Activated CD4-positive, CD25-positive, alpha-beta regulatory T cell treated with anti-CD3 and anti-CD28 coated beads, Interleukin-2, amount 50 U/mL, for 16 hours (primary cell): ENCODE measurements at places on chromosomes 5 and 9.

DNA sequence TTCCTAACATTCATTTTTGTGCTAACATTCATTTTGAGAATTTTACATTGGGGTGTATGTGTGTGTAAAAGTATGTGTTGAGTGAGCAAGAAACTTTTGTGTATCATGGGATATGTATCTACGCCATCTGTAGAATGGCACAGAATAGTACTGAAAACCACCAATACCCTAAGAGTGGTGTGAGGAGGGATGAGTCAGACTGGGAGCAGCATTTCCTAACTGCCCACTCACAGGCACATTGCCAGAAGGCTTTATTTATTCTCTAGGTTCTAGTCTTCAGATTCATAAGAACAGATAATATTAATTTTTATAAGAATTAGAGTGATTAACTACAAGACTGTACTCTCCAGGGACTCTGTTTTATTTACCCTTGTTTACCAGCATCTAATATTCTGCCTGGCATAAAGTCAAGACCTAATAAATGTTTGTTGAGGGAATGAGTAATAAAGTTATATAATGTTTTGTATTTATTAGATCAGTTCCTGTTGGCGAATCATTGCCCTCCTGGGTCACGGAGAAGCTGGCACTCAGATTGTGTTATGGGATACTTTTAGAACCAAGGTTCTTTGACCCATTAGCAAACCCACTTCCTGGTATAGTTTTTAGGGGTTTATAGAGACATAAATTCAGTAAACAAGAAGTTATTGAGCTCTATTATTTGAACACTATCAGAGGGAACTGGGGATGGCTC is 159.1 kb upstream of the PPP2R2B start:
- no peak for DNase-seq

DNA sequence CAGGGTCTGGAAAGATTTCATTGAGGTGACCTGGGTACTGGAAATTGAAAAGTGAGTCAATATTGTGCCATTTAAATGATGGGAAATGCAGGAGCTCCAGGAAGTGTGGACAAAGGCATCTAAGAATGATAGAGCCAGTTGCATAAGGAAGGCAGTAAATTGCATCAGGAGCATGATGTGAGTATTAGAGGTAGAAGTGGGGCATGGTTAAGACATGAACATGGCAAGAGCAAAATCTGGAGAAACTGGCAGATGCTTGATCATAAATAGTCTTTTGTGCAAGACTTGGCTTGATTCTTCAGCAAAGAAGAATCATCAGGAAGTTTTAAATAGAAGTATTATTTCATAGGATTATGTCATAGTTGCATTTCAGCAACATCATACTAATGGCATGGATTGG is 157.4 kb upstream of the PUM3 start:
- DNase-seq = no peak

- DNase-seq = no peak
These were observed 2188.5 kb upstream of the WWC1 start for GRCh38 chr5:166102947-166103346.

DNA sequence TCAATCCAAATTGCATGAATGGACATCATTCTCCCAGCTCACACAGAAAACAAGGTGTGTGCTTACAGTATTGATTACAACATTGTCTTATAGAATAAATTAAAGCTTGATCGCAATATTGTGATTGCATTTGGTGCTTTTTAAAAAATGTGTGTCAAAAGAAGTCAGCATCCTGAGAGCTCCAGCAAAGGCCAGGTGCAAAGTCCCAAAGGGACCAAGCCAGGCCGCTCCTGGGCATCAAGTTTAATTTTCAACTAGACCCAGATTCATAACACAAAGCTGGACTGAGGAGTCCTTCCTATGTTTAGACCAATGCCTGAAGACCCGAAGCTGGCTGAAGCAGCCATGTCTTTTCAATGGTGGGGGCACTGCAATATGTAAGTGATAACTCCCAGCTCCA is 295.6 kb downstream of the IRX2 start:
- DNase-seq = no peak

- no peak for DNase-seq
These were observed 214.6 kb downstream of the PDZD2 start for GRCh38 chr5:31853398-31854135.

DNA sequence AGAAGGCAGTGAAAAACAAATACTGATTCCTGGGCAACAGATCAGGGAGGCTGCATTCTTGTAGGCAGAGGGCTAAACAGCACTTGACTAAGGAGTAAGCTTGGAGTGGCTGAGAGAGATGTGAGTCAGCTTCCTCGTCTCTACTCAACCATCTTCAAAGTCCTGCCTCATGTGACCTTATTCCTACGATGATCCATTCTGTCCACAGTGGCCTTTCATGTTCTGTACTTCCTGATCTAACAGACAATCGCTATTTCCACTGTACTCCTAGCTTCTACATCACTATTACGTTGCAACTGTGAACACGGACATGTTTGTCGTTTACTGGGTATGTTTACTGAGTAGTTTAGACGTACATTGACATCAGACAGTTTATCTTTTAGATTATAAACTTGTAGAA is 365.4 kb downstream of the ARL15 start:
- DNase-seq = no peak

GRCh38 chr9:38067859-38068681 is 957 bp downstream of the SHB start:
- DNase-seq = no peak

DNA sequence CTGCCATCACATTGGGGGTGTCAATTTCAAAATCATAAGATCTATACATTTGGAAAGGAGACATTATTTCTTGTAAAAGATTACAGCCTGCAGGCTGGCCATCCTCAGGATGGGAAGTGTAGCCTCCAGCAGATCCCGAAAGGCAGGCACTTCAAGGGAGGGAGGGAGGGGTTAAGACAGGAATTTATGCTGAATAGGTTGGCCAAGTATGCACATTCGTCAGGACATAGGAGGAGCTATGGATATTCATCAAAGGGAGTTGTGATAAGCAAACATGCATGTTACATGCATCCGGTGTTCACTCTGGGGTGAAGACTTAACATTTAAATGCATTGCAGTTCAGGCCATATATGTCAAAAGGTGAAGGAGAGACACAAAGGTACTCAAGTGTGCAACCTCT is 119.4 kb downstream of the CEP120 start:
- no peak for DNase-seq

GRCh38 chr5:33701951-33702350 is 189.8 kb downstream of the ADAMTS12 start:
- DNase-seq = no peak

DNA sequence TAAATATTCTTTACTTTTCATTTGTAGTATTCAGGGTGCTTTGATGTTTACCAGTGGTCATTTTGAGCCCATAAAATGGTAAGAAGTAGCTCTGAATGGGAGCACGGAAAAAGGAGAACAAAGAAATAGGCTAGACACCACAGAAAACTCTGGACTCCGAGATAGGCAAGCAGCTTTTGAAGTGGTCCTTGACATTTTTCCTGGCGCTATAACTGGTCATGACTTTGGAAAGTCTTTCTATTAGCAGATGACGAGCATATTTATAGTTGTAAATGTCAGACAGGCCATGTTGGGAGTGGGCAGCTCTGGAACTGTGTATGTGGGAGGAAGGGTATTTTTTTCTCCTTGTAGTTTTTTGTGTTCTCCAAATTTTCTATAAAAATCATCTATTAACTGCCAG is 126.1 kb upstream of the POC5 start:
- DNase-seq = no peak

- no peak for DNase-seq
These were observed 251.2 kb downstream of the PLK2 start for GRCh38 chr5:58208674-58209073.

DNA sequence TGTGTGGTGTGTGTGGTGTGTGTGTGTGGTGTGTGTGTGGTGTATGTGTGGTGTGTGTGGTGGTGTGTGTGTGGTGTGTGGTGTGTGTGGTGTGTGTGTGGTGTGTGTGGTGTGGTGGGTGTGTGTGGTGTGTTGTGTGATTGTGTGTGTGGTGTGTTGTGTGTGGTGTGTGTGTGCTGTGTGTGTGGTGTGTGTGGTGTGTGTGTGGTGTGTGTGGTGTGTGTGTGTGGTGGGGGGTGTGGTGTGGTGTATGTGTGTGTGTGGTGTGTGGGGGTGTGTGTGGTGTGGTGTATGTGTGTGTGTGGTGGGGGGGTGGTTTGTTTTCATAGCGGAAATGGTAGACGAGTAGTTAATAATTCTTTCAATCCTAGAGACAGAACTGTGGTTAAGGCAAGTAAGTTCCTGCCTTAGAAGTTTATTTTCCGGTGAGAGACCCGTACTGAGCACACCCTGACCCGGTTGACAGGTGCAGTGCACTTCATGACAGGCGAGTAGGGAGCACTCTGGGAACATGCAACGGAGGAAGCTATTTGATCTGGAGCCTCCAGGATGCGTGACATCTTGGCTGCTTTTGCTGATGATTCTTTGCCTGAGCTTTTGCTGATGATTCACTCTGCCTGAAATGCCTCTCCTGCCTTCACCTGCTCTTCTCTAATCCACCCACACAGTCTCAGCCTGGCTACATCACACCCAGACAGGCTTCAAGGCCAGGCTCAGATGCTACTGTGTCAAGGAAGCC is 21.7 kb upstream of the FAT2 start:
- DNase-seq = no peak

DNA sequence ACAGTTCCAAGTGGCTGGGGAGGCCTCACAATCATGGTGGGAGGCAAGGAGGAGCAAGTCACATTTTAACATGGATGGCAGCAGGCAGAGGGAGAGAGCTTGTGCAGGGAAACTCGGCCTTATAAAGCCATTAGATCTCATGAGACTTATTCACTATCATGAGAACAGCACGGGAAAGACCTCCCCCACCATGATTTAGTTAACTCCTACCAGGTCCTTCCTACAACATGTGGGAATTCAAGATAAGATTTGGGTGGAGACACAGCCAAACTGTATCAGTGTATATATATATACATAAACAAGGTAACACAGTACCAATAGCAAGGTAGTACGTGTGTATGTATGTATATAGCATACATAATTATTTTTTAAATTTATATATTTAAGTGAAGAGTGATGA is 50.9 kb downstream of the NFX1 start:
- no peak for DNase-seq

DNA sequence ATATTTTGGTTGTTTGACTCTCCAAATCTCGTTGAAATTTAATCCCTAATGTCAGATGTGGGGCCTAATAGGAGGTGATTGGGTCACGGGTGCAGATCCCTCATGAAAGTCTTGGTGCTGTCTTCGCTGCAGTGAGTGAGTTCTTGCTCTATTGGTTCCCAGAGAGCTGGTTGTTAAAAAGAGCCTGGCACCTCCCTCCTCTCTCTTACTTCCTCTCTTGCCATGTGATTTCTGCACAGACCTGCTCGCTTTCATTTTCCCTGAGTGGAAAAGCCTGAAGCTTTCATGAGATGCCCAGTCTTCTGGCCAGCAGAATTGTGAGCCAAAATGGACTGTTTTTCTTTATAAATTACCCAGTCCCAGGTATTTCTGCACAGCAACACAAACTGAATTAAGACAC is 221.6 kb downstream of the MAT2B start:
- DNase-seq = no peak
